ENCODE measurements at places on chromosomes 4 and X. TPM values are rescaled to one million over a fixed set of nuclear protein-coding genes. Genes with fewer than 3 reads are reported as not detected.

DNA sequence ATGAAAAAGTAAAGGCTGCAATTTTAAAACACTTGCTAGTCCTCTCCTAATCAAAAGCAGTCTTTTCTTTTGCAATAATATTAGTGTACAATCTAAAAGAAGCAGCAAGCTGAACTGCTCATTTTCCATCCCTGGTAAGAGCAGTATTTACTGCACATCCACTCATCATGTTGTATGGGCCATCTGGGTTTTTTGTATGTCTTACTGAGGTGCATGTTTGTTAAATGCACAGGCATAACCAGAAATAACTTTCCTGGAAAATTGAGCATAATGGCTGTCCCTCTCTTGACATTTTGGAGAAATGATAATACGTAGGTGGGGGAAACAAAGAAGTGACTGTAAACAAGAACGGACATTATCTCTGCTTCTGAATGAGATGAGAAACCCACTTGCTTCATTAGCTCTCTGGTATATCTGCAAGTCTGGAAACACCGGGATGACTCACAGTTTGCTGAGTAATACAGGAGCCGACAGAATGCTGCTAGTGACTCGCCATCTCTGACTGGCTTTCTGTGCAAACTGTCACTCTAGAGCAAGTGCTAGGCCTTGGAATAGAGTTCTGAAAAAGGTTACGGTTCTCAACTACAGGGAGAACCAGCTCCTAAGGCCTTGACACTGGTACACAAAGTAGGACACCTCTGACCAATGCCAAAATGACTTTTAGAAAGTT is 85.7 kb upstream of the MTM1 start:
- DNase-seq: peak; percentile 59

DNA sequence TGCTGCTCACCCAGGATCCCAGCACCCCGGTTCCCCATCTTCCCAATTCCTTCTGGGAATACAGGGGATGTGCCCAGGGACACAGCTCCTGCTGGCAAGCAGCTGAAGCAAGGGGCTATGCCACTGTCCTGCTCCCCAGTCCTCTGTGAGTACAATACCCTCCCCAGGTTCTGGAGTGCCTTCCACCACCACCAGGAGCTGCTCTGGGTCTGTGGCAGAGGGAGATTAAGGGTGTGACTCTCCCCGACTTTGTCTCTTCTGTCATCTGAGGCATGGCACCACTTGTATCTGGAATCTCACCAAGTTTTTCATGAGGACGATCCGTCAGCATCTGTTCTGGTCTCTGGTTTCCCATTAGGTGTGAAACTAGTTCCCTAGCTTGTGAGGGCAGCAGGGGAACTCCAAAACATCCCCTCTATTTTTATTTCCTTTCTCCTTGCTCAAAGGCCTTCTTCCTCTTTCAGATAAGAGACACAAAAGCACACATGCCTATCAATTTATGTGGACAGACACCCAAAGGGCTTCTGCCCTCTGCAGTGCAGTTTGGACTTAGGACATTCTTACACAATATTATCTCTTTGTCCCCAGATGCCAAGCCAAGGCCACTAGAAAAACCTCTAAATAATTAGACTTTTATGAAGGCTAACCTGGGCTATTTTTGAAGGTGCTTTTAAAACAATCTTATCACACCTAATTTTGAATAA is 26.8 kb downstream of the MGST2 start:
- DNase-seq: no peak

DNA sequence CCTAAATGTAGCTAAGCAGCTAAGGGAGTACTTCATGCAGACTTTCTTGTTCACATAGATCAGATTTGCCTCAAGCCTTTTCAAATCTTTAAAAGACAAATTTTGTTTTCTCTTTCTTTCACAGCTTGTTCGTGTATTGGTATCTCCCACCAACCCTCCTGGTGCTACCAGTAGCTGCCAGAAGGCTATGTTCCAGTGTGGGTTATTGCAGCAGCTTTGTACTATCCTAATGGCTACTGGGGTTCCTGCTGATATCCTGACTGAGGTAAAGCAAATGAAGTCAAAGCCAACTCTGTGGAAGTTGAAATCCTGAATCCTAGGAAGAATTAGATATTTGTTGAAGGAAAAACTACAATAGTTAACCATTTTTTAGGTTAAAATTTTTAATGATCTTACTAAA is 62.6 kb downstream of the USO1 start:
- DNase-seq: no peak

DNA sequence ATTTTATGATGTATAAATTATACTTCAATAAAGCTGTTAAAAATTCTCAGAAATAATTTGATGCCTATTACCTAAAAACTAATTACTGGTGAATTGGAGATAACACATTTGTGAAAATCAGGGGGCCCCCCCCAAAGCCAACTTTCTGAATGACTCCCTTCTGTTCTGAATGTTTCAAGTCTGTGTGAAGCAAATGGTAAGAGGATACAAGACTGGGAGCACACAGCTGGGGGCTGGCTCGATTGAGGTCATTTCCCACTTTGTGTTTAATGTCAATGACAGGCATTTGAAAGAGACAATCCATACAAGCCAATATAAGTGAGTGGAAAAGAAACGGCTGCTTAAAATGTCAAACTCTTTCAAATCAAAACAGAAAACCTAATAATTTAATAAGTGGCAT is 155.8 kb downstream of the SH2D1A start:
- no peak for DNase-seq

GRCh38 chr4:162586266-162586665 is 422.5 kb upstream of the FSTL5 start:
- DNase-seq: no peak

DNA sequence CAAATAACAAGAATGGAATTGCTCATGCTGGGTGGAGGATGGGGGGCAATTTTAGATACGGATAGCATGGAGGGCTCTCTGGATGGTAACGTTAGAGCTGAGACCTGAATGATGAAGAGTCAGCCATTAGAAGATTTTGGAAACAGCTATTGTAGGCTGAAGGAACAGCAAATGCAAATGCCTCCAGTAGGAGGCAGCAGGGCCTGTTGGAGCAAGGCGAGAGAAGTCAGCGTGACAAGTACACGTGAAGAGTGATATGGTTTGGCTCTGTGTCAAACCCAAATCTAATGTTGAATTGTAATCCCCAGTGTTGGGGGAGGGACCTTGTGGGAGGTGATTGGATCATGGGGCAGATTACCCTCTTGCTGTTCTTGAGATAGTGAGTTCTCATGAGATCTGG is 59.3 kb upstream of the SOD3 start:
- DNase-seq: no peak

GRCh38 chrX:80266287-80266686 is 154.0 kb upstream of the TENT5D start:
- DNase-seq: no peak

DNA sequence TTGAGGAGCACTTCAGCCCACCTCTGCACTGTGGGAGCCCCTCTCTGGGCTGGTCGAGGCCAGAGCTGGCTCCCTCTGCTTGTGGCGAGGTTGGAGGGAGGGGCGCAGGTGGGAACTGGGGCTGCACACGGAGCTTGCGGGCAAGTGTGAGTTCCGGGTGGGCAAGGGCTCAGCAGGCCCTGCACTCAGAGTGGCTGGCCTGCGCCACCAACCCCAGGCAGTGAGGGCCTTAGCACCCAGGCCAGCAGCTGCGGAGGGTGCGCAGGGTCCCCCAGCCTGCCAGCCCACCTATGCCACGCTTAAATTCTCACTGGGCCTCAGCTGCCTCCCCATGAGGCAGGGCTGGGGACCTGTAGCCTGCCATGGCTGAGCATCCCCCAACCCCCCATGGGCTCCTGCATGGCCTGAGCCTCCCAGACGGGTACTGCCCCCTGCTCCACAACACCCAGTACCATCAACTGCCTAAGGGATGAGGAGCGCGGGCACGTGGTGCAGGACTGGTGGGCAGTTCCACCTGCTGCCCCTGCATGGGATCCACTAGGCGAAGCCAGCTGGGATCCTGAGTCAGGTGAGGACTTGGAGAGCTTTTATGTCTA is 110.9 kb downstream of the SLC39A8 start:
- DNase-seq: no peak

DNA sequence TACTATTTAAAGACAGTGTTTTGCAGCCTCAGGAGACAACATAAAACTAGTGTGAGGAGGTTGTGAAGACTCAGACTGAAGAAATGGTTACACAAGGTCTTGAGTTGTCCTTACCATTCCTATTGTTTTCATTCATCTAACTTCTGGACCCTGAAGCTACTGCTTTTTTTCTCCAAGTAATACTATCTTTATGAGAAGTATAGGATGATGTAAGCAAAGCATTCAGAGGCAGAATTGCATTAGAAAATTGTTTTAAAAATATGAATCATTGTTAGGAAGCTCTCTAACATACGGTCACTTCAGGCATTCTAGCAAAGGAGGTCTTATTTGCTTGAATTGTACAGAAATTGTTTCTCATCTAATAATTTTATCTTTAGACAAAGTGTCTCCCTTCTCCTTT is 357.8 kb downstream of the TLL1 start:
- no peak for DNase-seq

The CCNB3 gene
- total RNA-seq: 0.34 TPM

- DNase-seq: no peak
Observed at GRCh38 chr4:23130845-23131244, 438.1 kb downstream of the GBA3 start.

DNA sequence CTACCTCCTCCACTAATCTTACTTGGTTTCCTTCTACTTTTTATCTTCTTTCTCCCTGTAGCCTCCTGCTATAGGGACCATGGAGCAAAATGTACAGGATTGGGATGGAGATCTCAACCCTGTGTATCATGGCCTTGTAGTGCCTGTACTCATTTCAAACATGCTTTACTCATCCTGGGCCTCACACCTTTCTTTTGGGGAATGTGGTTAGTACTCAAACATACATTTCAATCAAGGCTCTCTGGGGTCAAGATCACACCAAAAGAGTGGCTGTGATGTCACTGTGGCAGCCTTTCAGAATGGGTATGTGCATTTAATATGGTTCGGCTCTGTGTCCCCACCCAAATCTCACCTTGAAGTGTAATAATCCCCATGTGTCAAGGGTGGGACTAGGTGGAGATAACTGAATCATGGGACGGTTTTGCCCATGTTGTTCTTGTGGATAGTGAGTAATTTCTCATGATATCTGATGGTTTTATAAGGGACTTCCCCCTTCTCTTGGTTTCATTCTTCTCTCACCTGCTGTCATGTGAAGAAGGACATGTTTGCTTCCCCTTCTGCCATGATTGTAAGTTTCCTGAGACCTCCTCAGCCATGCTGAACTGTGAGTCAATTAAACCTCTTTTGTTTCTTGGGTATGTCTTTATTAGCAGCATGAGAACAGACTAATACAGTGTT is 205.1 kb downstream of the RASL11B start:
- no peak for DNase-seq

DNA sequence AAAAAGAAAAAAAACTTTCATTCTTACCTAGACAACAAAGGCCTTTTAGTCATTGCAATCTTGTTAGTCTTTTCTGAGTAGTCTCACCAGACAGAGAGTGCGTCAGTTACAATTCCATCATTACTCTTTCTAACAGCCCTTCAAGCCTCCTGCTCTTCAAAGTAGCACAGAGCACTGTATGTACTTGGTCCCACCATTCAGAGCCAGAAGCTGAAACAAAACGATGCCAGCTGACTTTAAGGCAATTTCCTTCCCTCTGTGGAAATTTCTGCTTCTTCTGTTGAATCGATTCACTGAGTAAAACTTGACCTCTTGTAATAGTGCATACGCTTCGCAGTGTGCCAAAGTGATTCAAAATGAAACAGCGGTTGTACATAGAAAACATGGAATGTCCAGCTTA is 57.7 kb upstream of the TENM3 start:
- no peak for DNase-seq

The BRS3 gene
- total RNA-seq: not detected

DNA sequence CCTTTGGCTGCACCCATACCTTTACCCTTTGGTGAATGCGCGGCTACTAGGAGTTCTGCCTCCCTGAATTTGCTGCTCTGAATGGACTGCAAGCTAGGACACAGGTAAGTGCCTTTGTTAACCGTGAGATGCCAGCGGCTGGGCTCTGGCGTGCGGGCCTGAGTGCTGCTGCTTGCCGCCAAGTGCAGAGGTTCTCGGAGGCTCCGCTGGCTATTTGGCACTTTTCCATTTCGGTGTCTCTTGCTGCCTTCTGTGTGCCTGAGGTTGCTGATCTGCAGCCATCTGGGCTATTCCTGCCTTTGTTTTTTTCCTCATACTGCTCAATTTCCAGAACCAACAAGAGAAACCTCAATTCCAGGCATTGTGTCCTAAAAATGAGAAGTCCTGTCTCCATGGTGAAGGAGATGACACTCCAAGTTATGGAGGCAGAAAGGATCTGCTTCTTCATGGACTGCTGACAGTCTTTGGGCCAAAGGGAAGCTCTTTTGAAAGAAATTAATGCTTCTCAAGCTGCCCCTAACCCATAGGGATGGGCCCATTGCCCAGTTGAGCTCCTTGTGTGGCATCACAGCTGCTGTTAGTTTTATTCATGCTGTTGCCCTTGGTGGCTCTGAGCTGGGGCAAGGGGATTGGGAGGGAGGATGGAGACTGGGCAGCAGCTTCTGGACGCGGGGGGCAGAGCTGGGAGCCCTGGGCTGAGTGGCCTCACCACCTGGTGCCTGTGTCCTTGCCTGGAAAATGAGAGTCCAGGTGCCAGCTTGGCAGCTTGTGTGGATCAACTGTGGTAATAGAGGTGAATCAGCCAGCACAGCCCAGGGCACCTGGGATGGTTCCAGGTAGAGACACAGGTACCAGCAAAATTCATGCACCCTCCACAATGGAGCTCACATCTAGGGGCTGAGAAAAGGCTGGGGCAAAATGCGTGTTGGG is 3.8 kb upstream of the TBC1D14 start:
- DNase-seq: no peak

DNA sequence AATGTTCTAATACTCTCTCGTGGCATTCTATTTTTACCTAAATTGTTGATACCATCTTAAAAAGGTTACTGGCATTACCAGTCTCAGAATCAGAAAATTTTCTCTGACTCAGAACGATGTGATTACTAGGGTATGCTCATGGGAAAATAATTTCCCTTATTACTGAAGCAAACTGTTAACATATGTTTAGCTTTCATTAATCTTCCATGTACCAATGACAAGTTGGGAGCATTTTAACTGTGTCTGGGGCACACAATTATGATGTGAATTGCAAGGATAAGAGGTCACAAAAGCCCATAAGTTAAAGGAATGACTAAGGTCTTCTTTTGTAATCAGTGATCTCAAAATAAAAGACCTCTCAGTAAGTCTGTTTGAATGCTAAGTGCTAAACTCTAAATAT is 1254.6 kb downstream of the PCDH18 start:
- DNase-seq: no peak

The GPM6B gene
- 0.89 TPM for total RNA-seq

GRCh38 chr4:96993560-96993959 is 1149.7 kb downstream of the STPG2 start:
- no peak for DNase-seq

DNA sequence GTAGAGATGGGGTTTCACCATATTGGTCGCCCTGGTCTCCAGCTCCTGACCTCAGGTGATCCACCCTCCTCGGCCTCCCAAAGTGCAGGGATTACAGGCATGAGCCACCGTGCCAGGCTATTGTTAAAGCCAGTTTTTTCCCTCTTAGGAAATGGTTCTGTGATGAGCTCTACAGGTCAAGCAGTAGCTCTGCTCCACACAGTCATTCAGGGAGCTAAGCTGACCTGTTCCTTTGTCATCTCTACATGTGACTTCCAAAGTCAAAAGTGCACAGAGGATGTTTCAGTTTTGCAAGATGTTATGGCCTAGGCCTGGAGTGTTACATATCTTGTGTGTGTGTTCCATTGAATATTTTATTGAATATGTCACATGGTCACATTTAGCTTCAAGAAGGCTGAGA is 11.4 kb downstream of the MCUB start:
- DNase-seq: no peak

The RASGEF1B gene
- 13.6 TPM for total RNA-seq
